NCI-H1417 (cell line): ENCODE measurements at places on chromosomes 1 and 21.
A peak's percentile ranks its signal among the peaks of the same experiment; 100 is the strongest.

GRCh38 chr1:116690849-116691406 is 23.4 kb upstream of the IGSF3 start:
- DNase-seq, result peak; percentile 38

DNA sequence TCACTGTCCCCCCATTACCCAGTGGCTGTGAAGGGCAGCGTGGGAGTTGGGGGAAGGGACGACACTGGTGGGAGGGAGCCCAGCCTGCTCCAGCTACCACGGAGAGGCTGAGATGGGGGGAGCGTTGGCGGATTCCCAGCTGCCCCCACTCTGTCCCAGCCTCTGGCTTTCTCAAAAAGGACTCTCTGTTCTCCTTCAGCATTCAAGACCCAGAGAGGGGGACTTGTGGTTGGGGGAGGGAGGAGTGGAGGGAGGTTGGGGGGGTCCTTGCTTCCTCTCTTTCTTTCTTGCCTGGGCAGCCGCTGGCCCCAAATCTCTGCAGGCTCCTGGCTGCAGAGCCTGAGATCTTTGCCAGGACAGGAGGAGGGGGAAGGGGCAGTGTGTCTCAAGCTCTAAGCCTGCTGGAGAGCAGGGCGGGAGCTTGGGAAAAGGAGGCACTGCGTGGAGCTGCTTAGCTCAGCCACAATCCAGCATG is 2.2 kb downstream of the ATP1A2 start:
- DNase-seq, result no peak

GRCh38 chr1:164560556-164560955 is 1.6 kb downstream of the PBX1 start:
- peak; percentile 50 for DNase-seq

- DNase-seq, result peak; percentile 21
These were observed 109.1 kb downstream of the LMO4 start for GRCh38 chr1:87437663-87438295.

- DNase-seq, result no peak
These were observed 37.0 kb downstream of the SPAG17 start for GRCh38 chr1:118148034-118148433.

DNA sequence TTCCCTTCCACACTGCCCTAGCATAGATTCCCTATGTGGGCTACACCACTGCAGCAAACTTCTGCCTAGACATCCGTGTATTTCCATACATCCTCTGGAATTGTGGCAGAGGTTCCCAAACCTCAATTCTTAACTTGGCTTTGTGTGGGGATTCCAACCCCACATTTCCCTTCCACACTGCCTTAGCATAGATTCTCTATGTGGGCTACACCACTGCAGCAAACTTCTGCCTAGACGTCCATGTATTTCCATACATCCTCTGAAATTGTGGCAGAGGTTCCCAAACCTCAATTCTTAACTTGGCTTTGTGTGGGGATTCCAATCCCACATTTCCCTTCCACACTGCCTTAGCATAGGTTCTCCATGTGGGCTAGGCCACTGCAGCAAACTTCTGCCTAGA is 31.4 kb downstream of the ZNF670 start:
- DNase-seq, result no peak

DNA sequence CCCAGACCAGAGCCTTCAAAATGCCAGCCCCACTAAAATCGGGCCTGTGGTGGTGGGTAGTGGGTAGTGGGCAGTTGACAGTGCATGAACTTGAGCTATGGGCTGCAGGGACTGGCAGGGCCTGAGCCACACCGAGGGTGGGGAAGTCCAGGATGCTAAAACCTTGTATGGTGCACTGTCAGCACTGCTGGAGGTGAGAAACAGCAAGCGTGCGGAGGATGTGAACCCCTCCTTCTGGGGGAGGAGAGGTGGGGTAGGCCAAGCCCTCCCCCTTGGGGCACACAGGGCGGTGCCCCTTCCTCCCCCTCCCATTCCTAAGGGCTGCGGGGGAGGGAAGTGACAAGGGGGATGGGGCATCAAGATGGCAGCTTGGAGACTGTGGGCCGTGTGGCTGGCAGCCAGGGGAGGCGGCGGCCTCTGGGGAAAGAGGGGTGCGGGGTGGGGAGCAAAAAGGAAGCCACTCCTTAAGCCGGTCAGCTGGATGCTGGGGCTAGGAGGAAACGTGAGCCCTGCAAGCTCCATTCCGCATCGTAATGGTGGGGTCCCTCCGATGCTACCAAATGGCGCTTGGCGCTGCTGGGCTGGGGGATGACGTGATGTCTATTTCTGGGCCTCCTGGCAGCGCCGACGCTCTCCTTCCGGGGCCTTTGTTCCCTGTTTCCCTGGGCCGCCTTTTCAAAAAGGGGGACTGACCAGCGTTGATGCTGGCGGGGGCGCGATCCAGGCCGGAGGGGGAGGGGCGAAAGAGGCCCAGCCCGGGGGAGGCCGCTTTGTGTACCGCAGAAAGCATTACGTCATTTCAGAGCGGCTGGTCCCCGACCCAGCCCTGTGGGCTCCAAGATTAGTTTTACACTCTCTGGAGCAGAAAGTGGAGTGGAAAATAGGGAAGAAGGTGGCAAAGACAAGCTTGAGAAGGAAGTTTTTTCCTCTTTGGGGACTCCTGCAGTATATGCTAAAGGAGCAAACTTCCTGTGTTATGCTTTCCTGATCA is 809 bp downstream of the SYT11 start:
- peak; percentile 95 for DNase-seq

DNA sequence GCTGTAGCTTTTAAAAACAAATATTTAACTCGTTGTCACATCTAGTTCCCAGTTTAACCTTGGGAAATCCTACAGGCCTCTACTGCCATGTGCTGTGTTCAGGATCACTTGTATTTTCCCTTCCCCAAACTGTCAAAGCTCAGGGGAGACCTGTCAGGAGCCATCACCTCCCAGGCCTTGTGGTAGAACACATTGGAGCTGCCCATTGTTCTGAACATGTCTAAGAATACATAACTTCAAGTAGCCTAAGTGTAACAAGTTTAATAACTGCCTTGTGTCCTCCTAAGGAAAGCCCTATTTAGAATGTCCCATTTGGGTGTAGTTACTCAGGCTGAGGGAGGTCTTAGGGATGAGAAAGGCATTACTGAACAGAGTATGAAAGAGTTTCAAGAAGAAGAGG is 28.6 kb upstream of the PIGC start:
- DNase-seq, result no peak

DNA sequence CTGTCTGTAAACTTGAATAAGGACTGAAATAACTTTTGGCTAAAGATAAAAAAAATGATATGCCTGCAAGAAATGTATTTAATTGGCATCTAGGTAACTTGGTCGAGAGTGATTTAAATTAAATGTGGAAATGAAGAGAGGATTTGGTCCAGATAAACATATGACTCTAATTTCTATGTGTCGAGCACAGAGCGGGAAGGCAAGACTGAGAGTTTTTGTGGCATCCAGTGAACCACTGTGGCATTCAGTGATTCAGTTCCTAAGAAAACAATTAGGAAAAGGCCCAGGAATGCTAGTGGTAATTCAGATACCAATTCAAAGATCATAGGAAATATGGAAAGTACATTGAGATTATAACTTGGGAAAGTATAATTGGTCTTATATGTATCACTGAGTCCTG is 39.6 kb downstream of the PDE4B start:
- no peak for DNase-seq

DNA sequence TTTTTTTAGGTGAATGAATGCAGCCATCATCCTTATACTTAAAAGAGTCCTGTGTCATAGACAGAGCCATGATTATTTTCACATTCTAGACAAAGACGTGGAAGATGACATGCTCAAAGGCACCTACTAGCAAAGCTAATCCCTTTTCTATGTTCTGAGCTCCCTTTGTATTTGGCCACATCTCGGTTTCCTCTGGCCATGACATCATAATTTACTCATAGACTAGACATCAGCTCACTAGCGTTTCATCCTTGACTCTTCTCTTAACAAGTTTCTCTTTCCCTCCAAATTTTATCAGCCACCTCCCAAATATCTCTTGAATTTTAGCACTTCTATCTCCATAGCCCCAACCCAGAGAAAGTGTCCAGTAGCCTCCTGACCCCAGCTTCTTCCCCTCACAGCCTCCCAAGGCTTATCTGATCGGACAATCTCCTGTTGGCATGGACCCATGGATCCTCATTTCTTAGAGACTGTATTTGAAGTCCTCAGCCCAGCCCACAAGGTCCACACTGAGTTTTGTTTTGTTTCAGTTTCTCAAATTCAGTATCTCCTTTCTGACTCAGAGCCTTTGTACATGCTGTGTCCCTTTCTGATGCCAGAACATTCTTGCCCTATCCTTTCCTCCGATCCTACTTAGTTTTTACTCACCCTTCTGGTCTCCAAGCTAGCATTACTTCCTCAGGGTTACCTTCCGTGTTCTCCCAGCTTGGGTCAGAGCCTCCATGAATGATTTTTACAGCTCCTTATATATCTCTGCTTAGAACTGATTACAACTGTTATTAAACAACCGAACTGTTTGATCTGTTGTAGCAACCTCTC is 33.0 kb upstream of the EPS8L3 start:
- DNase-seq, result no peak

DNA sequence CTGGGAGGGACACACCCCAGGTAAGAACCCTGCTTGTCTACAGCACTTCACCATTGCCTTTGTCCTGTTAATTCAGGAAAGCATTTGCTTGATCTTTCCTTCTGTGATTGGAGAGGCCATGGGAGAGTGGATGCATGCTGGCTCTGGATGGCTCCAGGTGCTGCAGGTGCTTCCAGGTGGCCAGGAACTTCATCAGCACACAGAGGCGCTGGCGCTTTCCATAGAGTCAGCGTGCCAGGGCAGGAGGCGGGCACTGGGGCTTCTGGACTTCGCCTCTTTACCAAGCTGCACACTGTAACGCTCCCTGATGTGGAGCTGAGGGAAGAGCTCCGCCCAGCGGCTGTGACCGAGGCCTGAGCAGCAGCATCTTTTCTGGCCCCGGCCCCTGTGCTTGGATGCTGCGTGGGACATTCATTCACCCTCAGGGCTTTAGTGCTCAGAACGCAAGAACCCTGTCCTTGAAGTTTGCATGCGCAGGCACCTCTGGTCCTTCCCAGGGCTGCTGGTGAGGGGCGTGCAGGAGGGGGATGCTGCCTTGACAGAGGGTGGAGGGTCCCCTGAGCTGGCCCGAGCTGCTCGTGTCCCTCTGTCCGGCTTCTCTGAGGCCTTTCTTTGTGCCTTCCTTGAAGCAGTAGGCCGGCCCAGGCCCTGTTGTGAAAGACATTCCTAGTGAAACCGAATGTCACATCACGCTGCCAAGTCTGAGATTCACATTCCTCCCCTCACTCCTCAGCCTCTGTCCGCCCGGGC is 1.6 kb upstream of the MX2 start:
- peak; percentile 84 for DNase-seq

- no peak for DNase-seq
These were observed 72.9 kb downstream of the PLA2G4A start for GRCh38 chr1:186901631-186902030.

DNA sequence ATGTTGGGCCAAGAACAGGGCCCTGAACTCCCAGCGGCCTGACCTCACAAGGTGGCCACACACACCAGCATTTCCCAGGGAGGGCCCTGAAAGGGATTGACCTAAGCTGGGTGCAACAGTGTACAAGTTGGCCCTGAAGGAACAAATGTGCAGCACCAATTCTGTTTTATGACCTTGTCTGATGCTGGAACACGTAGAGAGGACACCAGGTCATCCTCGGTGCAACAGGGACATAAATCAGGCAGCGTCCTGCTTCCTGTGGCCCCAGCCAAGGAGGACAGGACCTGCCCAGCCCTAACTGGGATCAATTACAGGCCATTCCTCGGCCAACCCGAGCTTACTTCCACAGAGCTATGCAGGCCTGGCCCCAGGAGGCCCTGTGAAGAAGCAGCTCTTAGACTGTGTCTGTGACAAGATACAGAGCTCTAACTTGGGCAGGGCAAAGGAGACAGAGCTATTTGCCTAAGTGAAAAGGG is 12.8 kb upstream of the PHC2 start:
- DNase-seq, result no peak

DNA sequence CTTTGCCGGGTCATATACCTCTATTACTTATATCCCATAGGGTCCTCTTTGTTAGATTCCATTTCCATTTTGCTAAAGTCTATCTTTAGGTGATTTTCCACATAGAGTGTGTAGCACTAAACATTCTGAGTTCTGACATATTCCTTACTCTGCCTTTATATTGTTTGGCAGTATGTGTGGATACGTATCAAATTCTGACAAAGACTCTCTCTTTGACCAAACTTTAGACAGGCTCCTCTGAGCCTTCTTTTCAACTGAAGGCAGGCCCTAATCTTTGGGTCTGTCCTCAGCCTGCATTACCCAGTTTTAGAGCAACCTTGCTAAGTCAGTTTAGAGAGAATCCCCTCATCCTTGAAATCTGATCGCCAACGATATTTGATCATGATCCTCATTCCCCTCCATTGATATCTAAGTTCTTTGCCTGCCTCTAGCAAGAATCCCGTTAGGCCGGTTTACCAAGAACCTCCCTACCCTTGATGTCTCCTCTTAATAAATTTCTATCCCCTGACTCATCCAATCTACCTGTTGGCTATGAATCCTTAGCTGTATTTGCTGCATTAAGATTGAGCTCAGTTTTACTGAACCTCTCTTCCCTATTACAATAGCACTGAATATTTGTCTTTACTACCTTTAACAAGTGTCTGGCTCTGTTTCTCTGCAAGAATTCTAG is 10.4 kb upstream of the PPT1 start:
- no peak for DNase-seq

DNA sequence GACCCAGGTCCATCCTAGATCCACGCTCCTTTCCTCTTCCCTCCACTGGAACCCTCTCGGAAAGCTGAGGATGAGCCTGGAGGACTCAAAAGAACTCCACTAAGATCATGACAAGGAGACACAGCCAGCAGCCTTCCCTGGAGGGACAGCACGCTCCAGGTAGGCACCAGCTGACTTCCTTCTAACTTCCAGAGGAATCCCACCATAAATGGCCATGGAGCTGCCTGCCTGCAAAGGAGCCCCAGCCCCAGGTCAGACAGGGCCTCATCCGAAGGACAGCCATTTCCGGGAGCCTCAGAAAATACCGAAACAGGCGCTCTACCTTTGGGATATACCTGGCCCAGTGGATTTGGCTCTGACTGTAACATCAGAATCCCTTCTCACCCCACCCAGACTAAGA is 4.1 kb downstream of the SH3BP5L start:
- DNase-seq, result no peak

DNA sequence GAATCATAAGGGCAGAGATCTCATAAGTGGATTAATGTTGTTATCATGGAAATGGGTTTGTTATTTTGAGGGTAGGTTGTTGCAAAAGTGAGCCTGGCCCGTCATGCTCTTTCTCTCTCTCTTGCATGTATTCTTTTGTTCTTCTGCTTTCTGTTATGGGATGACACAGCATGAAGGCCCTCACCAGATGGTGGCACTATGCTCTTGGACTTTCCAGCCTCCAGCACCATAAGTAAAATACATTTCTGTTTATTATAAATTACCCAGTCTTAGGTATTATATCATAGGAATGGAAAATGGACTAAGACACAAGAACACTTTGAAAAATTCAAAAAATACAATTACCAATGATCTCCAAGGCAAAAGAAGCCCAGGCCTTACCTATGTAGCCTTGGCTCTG is 676.1 kb downstream of the PTPRU start:
- DNase-seq, result no peak

- no peak for DNase-seq
These were observed 13.2 kb upstream of the PRMT2 start for GRCh38 chr21:46622226-46622625.

GRCh38 chr21:30072496-30072895 is 94.1 kb downstream of the CLDN17 start:
- DNase-seq, result peak; percentile 77
